Activated CD4-positive, alpha-beta T cell treated with anti-CD3 and anti-CD28 coated beads for 36 hours (primary cell): ENCODE measurements at places on chromosomes 5 and 9. TPM values are rescaled to one million over a fixed set of nuclear protein-coding genes. Genes with fewer than 3 reads are reported as not detected.

The SAXO1 gene
- 0.11 TPM for total RNA-seq

The ZNF354B gene
- 11.9 TPM for total RNA-seq

DNA sequence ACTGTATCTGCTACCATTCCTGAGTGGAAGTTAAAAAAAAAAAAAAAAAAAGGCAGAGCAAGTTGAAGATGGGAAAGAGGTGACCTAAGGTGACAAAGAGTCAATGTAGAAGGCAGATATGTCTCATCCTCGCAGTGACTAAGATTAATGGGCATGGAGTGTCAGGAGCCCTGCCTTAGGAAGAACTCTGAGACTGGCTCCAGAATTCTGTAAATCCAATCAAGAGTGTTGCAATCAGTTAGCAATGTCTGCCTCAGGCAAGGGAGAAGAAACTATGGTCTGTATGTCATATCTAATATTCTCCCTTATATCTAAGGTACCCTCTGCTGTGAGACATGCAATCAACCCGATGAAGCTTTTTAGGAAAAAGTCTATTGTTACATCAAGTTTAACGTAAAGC, 24.7 kb upstream of the KCNMB1 start:
- no peaks in the 10 kb centered on the region for H3K27me3 ChIP-seq
- H3K4me3 ChIP-seq, result no peak overlapping the region
- DNase-seq, result no peak

- H3K4me3 ChIP-seq, result no peak overlapping the region
- no peak for DNase-seq
- H3K4me1 ChIP-seq, result peaks cover 3% of the 10 kb centered on the region
- H3K36me3 ChIP-seq, result no peaks in the 10 kb centered on the region
- H3K27ac ChIP-seq, result no peak overlapping the region
- peaks cover 7% of the 10 kb centered on the region for H3K27me3 ChIP-seq
Measured at GRCh38 chr9:15142878-15143534, 164.0 kb downstream of the TTC39B start.

DNA sequence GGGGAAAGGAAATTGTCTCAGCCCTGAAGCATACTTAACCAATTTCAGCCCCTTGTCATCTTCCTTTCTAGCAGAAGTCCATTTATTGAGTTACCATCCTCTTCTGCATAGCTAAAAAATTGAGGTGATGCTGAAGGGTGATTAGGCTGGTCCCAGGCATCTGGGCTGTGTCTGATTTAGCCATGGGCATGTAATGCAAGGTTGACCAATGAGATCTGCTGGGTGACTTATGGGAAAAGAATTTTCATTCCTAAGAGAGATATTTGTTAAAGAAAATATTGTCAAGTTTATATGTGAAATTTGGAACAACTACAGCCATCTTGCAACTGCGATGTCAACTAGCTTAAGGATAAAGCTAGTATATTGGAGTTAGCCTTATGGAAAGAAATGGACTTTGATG, 5.1 kb downstream of the ITGA2 start:
- no peaks in the 10 kb centered on the region for H3K36me3 ChIP-seq
- no peak overlapping the region for H3K27ac ChIP-seq
- H3K4me3 ChIP-seq, result no peak overlapping the region

DNA sequence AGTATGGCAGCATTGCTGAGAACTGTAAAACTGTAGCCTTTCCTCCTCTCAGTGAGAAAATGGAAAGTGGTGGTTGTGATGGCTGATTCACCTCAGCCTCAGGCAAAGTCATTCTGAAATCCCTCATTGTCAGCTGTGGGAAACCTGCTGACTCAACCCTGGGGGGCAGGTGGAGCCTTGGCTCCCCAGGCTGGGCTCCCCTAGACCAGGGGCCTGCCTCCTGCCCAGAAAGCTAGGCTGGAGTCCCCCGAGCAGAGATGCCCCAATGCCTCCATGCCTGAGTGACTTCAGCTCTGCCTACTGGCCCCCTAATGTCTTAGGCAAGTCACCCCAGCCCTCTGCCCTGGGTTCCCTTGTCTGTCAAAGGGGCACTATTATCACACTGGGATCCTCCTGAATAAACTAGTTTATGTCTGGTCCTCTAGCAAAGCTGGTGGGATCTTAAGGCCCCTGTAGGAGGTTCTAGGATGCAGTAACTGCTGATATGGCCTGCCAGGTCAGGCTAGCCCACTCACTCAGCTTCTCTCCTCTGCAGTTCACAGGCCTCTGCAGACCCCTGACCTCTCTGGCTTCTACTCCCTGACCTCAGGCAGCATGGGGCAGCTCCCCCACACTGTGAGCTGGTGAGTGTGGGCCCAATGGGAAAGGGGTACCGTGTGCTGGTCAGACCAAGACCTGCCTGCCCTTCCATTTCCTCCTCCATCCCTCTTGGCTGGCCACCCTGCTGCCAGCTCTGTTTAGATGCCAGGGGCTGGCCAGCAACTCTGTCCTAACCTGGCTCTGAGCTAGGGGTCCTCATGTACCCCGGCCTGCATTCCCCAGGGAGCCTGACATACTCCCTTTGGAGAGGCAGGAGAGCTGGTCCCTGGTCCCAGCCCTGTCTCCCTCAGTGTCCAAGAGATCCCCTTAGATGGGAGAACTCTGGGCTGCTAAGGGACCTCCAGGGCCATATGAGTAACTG, 24.2 kb downstream of the TCF7 start:
- H3K4me3 ChIP-seq, result peak overlapping the region; percentile 18
- peak overlapping the region; percentile 87 for H3K27ac ChIP-seq
- peaks cover 74% of the 10 kb centered on the region for H3K36me3 ChIP-seq
- peak; percentile 89 for DNase-seq
- H3K4me1 ChIP-seq, result peaks cover 77% of the 10 kb centered on the region
